Tibial nerve (tissue), 4 donors: ENCODE measurements at places on chromosomes 3 and 15. TPM values are rescaled to one million over a fixed set of nuclear protein-coding genes. Genes with fewer than 3 reads are reported as not detected.

- no peaks in the 10 kb centered on the region for H3K27me3 ChIP-seq
- DNase-seq = no peak
- H3K4me1 ChIP-seq = no peaks in the 10 kb centered on the region
- no peak overlapping the region for H3K4me3 ChIP-seq
- no peaks in the 10 kb centered on the region for H3K36me3 ChIP-seq
These were observed 201.4 kb downstream of the SSR3 start for GRCh38 chr3:156353563-156353962.

- H3K36me3 ChIP-seq = no peaks in the 10 kb centered on the region
- no peak overlapping the region for H3K27ac ChIP-seq
- no peaks in the 10 kb centered on the region for H3K4me1 ChIP-seq
- H3K27me3 ChIP-seq = no peaks in the 10 kb centered on the region
These were observed 256.2 kb upstream of the P2RY1 start for GRCh38 chr3:152578769-152579168.

DNA sequence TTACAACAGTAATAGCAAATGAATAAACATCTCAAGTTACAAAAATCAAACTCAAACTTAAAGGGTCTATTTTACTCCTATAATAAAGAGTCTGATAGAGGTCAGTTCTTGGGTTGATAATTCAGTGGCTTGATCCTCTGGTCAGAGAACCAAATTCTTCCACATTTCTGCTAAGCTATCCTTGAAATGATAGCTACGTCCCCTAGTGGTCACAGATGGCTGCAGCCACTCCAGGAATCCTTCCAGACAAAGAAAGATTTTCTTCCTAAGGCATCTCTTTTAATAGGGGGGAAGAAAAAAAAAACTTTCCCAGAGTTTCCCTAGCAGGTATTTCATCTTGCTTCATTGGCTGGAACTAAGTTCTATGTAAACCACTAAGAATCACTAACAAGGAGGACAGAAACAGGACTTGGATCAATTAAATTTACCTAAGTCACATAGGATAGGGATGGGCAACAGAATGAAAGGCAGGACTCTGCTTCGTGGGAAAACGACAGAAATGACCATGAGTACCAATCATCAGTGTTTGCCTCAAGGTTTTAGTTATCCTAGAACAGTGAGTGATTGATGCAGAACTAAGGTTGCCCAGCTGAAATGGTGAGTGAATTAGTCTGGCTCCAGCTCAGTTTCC lies 160.7 kb downstream of the STAC start:
- H3K27me3 ChIP-seq = no peaks in the 10 kb centered on the region
- no peaks in the 10 kb centered on the region for H3K36me3 ChIP-seq
- H3K4me3 ChIP-seq = no peak overlapping the region
- H3K27ac ChIP-seq = no peak overlapping the region
- no peak for DNase-seq
- H3K4me1 ChIP-seq = no peaks in the 10 kb centered on the region

- no peak for DNase-seq
- no peaks in the 10 kb centered on the region for H3K4me1 ChIP-seq
- H3K4me3 ChIP-seq = no peak overlapping the region
- no peak overlapping the region for H3K27ac ChIP-seq
These were observed 48.9 kb upstream of the ALCAM start for GRCh38 chr3:105317841-105318240.

- H3K27ac ChIP-seq = no peak overlapping the region
- H3K27me3 ChIP-seq = no peaks in the 10 kb centered on the region
- no peak for DNase-seq
- H3K4me3 ChIP-seq = no peak overlapping the region
- no peaks in the 10 kb centered on the region for H3K36me3 ChIP-seq
These were observed 60.3 kb downstream of the FEM1B start for GRCh38 chr15:68337826-68338225.

- no peaks in the 10 kb centered on the region for H3K27me3 ChIP-seq
- DNase-seq = peak; percentile 54
- peaks cover 47% of the 10 kb centered on the region for H3K4me1 ChIP-seq
- H3K27ac ChIP-seq = no peak overlapping the region
- H3K36me3 ChIP-seq = no peaks in the 10 kb centered on the region
These were observed 48.7 kb downstream of the COL8A1 start for GRCh38 chr3:99686955-99687612.

- no peak overlapping the region for H3K27ac ChIP-seq
- no peak for DNase-seq
- no peak overlapping the region for H3K4me3 ChIP-seq
- H3K36me3 ChIP-seq = no peaks in the 10 kb centered on the region
These were observed 16.4 kb downstream of the SCG5 start for GRCh38 chr15:32657941-32658340.

DNA sequence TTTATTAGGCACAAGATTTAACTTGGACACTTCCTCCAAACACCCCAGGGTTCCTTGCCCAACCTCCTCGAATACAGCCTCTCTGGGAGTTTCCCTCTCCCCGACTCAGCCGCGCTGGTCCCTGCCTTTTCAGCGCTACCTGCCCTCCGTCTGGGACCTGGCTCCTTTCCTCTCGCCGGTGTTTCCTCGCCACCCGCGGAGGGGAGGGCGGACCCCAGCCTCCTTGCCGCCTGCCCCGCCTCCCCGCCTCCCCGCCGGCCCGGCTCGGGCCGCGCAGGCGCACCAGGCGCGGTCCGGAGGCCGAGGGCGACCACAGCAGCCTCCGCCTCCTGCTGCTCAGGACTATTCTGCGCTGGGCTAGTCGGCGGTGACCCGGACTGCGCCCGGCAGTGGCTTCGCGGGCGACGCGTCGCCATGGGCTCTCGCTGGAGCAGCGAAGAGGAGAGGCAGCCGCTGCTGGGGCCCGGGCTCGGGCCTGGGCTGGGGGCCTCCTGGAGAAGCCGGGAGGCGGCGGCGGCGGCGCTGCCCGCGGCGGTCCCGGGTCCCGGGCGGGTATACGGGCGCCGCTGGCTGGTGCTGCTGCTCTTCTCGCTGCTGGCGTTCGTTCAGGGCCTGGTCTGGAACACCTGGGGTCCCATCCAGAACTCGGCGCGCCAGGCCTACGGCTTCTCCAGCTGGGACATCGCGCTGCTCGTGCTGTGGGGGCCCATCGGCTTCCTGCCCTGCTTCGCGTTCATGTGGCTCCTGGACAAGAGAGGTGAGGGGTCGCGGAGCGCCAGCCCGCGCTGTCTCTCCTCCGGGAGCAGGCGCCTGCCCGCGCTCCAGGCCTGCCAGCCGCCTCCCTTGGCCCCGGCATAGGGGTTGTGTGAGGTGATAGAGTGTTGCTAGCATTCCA lies at the start of gene SLC49A4:
Gene SLC49A4 (plus strand): TSS at position 291 of the 895 bp plus-strand sequence. CDS start 124 bp downstream, at position 415.
- peak within 1 kb of the TSS; percentile 58 for H3K4me3 ChIP-seq
- H3K27me3 ChIP-seq = no peaks in the 10 kb centered on the region
- peaks cover 13% of the 10 kb centered on the region for H3K4me1 ChIP-seq

- H3K27ac ChIP-seq = no peak overlapping the region
- H3K36me3 ChIP-seq = no peaks in the 10 kb centered on the region
- no peaks in the 10 kb centered on the region for H3K27me3 ChIP-seq
- no peak for DNase-seq
These were observed 329.8 kb upstream of the FRG2C start for GRCh38 chr3:75334299-75334698.

GRCh38 chr3:53516339-53516738 lies 21.9 kb downstream of the CACNA1D start:
- H3K4me1 ChIP-seq = peaks cover 5% of the 10 kb centered on the region
- H3K4me3 ChIP-seq = no peak overlapping the region
- no peak overlapping the region for H3K27ac ChIP-seq
- no peaks in the 10 kb centered on the region for H3K27me3 ChIP-seq

DNA sequence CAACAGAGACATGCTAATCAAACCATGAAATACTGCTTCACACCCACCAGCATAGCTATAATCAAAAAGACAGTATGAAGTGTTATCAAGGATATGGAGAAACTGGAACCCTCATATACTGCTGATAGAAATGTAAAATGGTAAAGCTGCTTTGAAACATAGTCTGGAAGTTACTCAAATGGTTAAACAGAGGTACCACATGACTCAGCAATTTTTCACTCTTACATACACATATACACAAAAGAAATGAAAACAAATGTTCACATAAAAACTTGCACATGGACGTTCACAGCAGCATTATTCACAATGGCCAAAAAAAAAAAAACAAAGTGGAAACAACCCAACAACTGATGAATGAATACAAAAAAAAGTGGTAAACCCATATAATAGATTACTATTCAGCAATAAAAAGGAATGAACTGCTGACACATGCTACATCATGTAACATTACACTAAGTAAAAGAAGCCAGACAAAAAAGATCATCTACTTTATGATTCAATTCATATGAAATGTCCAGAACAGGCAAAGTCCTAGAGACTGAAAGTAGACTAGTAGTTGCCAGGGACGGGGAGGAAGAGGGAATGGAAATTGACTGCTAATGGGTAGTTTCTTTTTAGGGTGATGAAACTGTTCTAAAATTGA lies 23.2 kb downstream of the ZNF148 start:
- no peaks in the 10 kb centered on the region for H3K27me3 ChIP-seq
- H3K4me3 ChIP-seq = no peak overlapping the region
- no peak for DNase-seq
- H3K27ac ChIP-seq = no peak overlapping the region
- no peaks in the 10 kb centered on the region for H3K36me3 ChIP-seq

GRCh38 chr15:49769225-49769624 lies 148.4 kb downstream of the DTWD1 start:
- no peak for DNase-seq
- no peaks in the 10 kb centered on the region for H3K4me1 ChIP-seq
- H3K27ac ChIP-seq = no peak overlapping the region
- no peaks in the 10 kb centered on the region for H3K36me3 ChIP-seq
- H3K27me3 ChIP-seq = no peaks in the 10 kb centered on the region

CASR gene
- total RNA-seq = not detected

ESYT3 gene
- 7.3 TPM for total RNA-seq

CPEB1 gene
- total RNA-seq = 29.5 TPM
